ENCODE measurements at places on chromosomes 11 and 22. TPM values are rescaled to one million over a fixed set of nuclear protein-coding genes. Genes with fewer than 3 reads are reported as not detected.

The FGF19 gene
- polyA plus RNA-seq, result 0.50 TPM

The C11orf21 gene
- 1.1 TPM for polyA plus RNA-seq

The FKBP2 gene
- polyA plus RNA-seq, result 74.5 TPM

The P2RY6 gene
- 1.9 TPM for polyA plus RNA-seq

The BTBD18 gene
- polyA plus RNA-seq, result 0.15 TPM

The FAT3 gene
- 10.5 TPM for polyA plus RNA-seq

The SLC5A4 gene
- polyA plus RNA-seq, result 1.9 TPM

The DCHS1 gene
- 29.1 TPM for polyA plus RNA-seq

The ANO9 gene
- polyA plus RNA-seq, result 9.2 TPM

The CDKN1C gene
- 109 TPM for polyA plus RNA-seq

The CASTOR1 gene
- 13.0 TPM for polyA plus RNA-seq

The KRTAP5-9 gene
- 0.30 TPM for polyA plus RNA-seq
